ENCODE measurements at places on chromosomes 7 and 10. TPM values are rescaled to one million over a fixed set of nuclear protein-coding genes. Genes with fewer than 3 reads are reported as not detected.

The CRHR2 gene
- total RNA-seq = not detected

The SPDYE2 gene
- total RNA-seq = not detected

The EXOSC1 gene
- 36.1 TPM for total RNA-seq

The MRLN gene
- total RNA-seq = not detected

The PVRIG gene
- total RNA-seq = not detected

The NXPH1 gene
- not detected for total RNA-seq

The RARRES2 gene
- not detected for total RNA-seq

The DPYSL4 gene
- 0.14 TPM for total RNA-seq

The SPDYE1 gene
- total RNA-seq = not detected

The EPHA1 gene
- 87.5 TPM for total RNA-seq

The PON1 gene
- not detected for total RNA-seq
